ENCODE measurements at places on chromosomes 1 and 21.
A peak's percentile ranks its signal among the peaks of the same experiment; 100 is the strongest.

DNA sequence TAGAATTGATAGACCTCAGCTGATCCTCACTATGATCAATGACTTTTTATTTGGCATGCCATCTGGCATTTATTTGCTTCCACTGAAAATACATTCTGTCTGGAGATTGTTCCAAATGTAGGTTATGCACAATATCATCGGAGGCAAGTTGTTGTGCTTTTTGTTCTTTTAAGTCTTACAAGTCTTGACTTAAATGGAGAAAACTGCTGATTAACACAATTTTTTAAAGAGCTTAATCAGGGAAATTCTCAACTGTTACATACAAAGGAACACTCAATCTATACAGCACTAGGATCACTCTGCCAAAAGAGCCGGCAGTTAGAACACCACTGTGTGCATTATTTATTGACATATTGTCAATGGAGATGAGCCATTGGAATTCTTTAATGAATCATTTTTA lies 19.2 kb downstream of the CYYR1 start:
- no peak overlapping the region for H3K27ac ChIP-seq
- DNase-seq: no peak
- H3K36me3 ChIP-seq: no peaks in the 10 kb centered on the region

DNA sequence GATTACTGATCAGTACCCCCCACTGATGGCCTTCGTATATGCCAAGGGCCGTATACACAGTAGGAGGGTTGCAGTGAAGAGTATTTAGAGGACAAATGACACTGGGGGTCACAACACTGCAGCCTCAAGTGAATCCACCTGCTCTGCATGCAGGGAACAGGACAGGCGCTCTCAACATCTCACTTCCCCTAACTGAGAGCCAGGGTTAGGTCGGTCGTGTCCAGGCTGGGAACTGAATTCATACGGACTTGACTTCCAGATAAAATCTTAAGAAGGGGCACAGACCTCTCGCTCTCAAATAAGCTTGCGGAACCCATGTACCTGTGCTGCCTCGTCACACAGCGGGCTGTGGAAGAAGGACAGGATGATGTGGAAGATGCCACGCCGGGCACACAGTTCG lies 22.8 kb downstream of the MRAP start:
- no peak overlapping the region for H3K4me3 ChIP-seq
- H3K27ac ChIP-seq: no peak overlapping the region
- no peak for DNase-seq

- no peak overlapping the region for H3K4me3 ChIP-seq
- DNase-seq: no peak
- H3K27me3 ChIP-seq: no peaks in the 10 kb centered on the region
- H3K27ac ChIP-seq: peak overlapping the region; percentile 77
- H3K36me3 ChIP-seq: no peaks in the 10 kb centered on the region
Observed at GRCh38 chr1:112544011-112544688, 35.4 kb downstream of the WNT2B start.

DNA sequence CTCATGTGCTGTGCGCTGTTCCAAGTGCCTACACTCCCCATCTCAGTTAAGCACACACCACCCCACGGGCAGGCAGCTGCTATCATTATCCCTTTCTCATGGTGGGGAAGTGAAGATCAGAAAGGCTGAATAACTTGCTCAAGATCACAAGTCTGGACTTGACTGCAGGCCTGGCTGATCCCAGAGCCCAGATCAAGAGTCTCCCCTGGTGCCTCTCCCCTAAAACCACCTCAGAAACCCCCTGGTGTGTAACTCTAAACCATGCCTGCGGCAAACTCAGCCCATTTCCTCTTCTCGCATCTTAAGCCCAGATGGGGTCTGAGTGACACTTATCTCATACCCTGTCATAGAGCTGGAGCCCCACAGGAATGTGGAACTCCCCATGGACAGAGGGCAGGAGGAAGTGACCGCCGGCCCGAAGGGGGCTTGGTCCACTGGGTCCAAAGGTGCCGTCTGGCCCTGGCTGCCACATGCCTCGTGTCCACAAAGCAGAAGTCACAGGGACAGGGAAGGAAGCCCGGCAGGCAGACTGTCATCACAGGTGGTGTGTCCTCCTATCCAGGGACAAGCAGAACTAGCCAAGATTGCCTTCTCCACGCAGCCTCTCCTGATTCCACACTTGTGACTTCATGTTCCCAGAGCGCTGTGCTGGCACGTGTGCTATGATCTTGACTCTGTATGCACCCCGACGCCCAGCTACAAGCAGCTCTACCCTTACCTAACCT lies 92.1 kb downstream of the SYF2 start:
- DNase-seq: no peak
- no peaks in the 10 kb centered on the region for H3K4me1 ChIP-seq
- H3K27me3 ChIP-seq: no peaks in the 10 kb centered on the region
- no peak overlapping the region for H3K4me3 ChIP-seq
- no peak overlapping the region for H3K27ac ChIP-seq

- H3K4me3 ChIP-seq: no peak overlapping the region
- peaks cover 8% of the 10 kb centered on the region for H3K4me1 ChIP-seq
- H3K27me3 ChIP-seq: peaks cover 97% of the 10 kb centered on the region
- no peaks in the 10 kb centered on the region for H3K36me3 ChIP-seq
- H3K27ac ChIP-seq: no peak overlapping the region
- DNase-seq: no peak
Observed at GRCh38 chr1:32888677-32889420, 2.6 kb downstream of the HPCA start.

GRCh38 chr1:204171751-204172178 lies 5.6 kb upstream of the REN start:
- H3K36me3 ChIP-seq: no peaks in the 10 kb centered on the region
- DNase-seq: no peak
- no peaks in the 10 kb centered on the region for H3K4me1 ChIP-seq
- peak overlapping the region; percentile 72 for H3K27ac ChIP-seq
- no peak overlapping the region for H3K4me3 ChIP-seq

GRCh38 chr1:234091876-234092275 lies 187.4 kb downstream of the SLC35F3 start:
- H3K36me3 ChIP-seq: no peaks in the 10 kb centered on the region
- no peak overlapping the region for H3K27ac ChIP-seq
- no peaks in the 10 kb centered on the region for H3K27me3 ChIP-seq
- DNase-seq: no peak
- H3K4me3 ChIP-seq: no peak overlapping the region

DNA sequence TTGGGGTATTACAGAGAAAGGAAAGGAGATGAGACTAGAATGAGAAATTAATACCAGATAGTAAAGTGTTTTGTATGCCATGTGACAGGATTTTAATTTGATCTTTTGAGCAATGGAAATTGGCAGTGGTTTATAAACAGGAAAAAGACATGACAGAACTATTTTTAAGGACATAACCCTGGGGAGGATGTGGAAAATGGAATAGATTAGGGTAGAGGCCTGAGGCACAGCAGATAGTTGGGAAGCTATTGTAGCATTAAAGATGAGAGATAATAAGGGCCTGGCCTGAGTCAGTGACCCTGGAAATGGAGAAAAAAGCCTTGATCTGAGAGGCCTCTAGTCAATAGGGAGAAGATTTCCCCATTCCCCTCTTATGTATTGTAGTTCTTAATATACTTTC lies 22.1 kb upstream of the KCNA3 start:
- H3K27me3 ChIP-seq: peaks cover 4% of the 10 kb centered on the region
- DNase-seq: no peak
- H3K4me3 ChIP-seq: no peak overlapping the region
- H3K27ac ChIP-seq: no peak overlapping the region

DNA sequence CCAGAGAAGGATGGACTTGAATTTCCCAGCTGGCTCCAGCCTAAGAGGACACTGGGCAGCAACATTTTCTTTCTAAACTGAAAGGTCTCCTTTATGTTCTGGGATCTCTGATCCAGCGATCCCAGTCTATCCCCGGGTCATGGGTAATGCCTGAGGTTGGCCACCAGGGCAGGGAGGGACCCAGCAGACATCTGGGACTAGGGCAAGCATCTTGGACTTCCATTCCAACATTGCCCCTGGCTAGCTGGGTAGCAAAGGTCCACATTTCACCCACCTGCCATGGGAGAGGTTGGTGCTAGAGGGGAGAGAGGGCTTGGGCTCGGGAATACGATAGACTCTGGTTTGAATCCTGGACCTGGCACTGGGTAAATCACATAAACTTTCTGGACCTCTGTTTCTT lies 84.6 kb downstream of the LRRN2 start:
- H3K4me1 ChIP-seq: no peaks in the 10 kb centered on the region
- DNase-seq: no peak
- H3K27ac ChIP-seq: no peak overlapping the region

DNA sequence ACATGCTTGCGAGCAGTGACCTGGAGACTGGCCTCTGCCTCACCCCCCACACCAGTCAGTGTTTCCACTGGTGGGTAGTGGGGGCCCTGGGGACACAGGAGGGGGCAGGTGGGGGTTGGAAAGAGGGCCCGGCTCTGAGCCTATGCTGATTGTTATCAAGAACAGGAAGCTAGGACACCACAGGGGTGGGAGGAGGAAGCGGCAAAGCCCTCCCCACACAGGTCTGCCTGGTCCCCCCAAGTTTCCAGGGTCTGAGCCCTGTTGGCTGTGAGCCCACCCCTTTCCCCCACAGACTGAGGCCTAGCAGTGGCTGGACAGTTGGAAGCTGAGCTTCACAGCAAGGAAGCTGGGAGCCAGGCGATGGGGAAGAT lies 1.6 kb upstream of the PTPN7 start:
- H3K36me3 ChIP-seq: no peaks in the 10 kb centered on the region
- peak overlapping the region; percentile 61 for H3K27ac ChIP-seq
- H3K4me1 ChIP-seq: no peaks in the 10 kb centered on the region
- no peak for DNase-seq

DNA sequence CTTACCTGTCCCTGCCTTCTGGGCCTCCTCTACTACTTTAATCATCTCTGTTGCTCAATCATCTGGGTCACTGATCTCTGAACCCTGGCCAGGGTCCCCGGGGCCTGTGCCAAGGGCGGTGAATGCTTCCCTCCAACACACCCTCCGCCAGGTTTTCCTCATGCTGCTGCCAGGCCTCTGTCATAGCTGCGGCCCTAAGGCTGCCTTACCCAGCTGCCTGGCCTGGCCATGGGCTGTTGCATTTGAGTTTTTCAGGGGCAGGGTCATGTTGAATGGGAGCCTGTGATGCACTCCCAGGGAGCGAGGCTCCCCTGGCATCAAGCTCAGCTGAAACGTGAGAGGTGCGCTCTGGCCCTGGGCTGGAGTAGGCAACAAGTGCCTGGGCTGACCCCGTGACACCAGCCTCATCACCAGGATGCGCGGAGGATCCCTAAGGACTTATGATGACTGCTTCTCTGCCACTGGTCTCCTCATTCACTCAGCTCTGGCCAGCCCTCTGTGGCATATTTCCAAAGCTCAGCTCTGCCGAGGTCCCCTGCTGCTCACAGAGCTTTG lies 7.6 kb downstream of the EDN2 start:
- peak overlapping the region; percentile 77 for H3K27ac ChIP-seq
- no peaks in the 10 kb centered on the region for H3K27me3 ChIP-seq
- DNase-seq: no peak
- H3K4me3 ChIP-seq: no peak overlapping the region

- H3K27me3 ChIP-seq: peaks cover 8% of the 10 kb centered on the region
- peaks cover 9% of the 10 kb centered on the region for H3K4me1 ChIP-seq
- no peaks in the 10 kb centered on the region for H3K36me3 ChIP-seq
- no peak for DNase-seq
Observed at GRCh38 chr21:45074048-45074817, at the start of gene ADARB1. Gene ADARB1 (plus strand): TSS chr21:45074580. CDS start chr21:45171657, 97,077 bp downstream.

DNA sequence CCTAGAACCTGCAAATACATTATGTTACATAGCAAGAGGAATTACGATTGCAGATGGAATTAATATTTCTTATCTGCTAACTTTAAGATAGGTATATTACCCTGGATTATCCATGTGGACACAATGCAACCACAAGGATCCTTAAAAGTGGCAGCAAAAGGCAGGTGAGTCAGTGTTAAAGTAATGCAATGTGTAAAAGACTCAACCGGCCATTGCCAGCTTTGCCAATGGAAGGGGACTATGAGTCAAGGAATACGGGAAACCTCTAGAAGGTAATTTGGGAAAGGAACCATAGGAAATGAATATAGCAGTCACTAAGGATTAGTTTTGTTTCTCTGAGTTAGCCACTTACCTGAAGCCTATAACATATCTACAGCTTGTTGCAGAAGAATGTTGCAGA lies 692.1 kb upstream of the ZP4 start:
- H3K4me1 ChIP-seq: no peaks in the 10 kb centered on the region
- H3K4me3 ChIP-seq: no peak overlapping the region
- no peaks in the 10 kb centered on the region for H3K36me3 ChIP-seq
- H3K27ac ChIP-seq: no peak overlapping the region
- H3K27me3 ChIP-seq: no peaks in the 10 kb centered on the region

DNA sequence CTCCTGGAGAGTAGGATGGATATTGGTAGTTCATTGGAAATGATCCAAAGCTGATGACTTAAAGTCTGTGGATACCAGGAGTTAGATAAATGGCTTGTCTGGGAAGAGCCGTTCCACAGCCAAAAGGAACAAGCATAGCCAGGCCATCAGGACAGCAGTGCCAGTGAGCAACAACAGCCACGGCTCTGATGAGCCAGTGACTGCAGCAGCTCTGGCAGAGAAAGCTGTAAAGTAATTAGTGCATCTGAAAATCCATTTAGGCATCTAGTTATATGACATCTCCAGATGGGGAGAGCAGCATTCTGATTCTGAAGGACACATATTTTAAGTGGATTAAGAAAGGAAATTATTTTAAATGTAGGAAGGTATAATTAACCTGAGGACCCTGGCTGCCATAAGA lies 256.2 kb upstream of the PLXNA2 start:
- peaks cover 6% of the 10 kb centered on the region for H3K4me1 ChIP-seq
- no peak overlapping the region for H3K27ac ChIP-seq
- H3K4me3 ChIP-seq: no peak overlapping the region
- H3K27me3 ChIP-seq: no peaks in the 10 kb centered on the region

- H3K27me3 ChIP-seq: no peaks in the 10 kb centered on the region
- H3K36me3 ChIP-seq: no peaks in the 10 kb centered on the region
- DNase-seq: no peak
- H3K4me3 ChIP-seq: no peak overlapping the region
- peaks cover 5% of the 10 kb centered on the region for H3K4me1 ChIP-seq
Observed at GRCh38 chr1:167776151-167776550, 54.4 kb downstream of the MPZL1 start.

DNA sequence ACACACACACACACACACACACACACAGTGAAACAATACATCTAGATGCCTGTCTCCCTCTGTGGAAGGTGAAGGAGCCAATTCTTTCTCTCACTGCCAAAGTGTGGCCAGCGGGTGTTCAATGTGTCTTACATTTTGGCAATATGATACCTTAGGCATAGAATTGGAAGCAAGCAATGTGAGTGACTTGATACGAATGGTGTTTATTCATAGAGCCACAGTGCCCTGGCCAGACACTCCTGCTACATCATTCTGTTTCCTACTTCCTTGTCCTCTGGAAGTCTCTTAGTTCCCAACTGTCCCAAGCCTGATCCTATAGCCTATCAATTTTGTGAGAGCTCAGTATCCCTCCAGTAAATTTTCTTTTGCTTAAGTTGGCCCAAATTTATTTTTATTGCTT lies 170.0 kb upstream of the L1TD1 start:
- no peak for DNase-seq
- no peak overlapping the region for H3K27ac ChIP-seq
- no peaks in the 10 kb centered on the region for H3K36me3 ChIP-seq

GRCh38 chr1:148315071-148315811 lies 163.2 kb upstream of the NBPF11 start:
- H3K27me3 ChIP-seq: peaks cover 99% of the 10 kb centered on the region
- H3K4me3 ChIP-seq: no peak overlapping the region
- DNase-seq: no peak
- no peak overlapping the region for H3K27ac ChIP-seq
- H3K36me3 ChIP-seq: no peaks in the 10 kb centered on the region

GRCh38 chr1:23111600-23112535 lies 56.8 kb downstream of the LUZP1 start:
- no peak overlapping the region for H3K27ac ChIP-seq
- peaks cover 25% of the 10 kb centered on the region for H3K4me1 ChIP-seq
- no peak overlapping the region for H3K4me3 ChIP-seq
- H3K27me3 ChIP-seq: no peaks in the 10 kb centered on the region
- no peaks in the 10 kb centered on the region for H3K36me3 ChIP-seq
- DNase-seq: no peak

Data from esophagus squamous epithelium (tissue), 5 donors.